ENCODE measurements at places on chromosomes 5 and 9.

GRCh38 chr5:55427157-55427556, 107.6 kb downstream of the PLPP1 start:
- DNase-seq: no peak

GRCh38 chr5:78234804-78235203, 59.7 kb downstream of the AP3B1 start:
- no peak for DNase-seq

GRCh38 chr5:171931163-171931562, 75.3 kb downstream of the FBXW11 start:
- DNase-seq: no peak

- DNase-seq: peak; percentile 52
These were observed 30.7 kb downstream of the TRIP13 start for GRCh38 chr5:923281-923873.

DNA sequence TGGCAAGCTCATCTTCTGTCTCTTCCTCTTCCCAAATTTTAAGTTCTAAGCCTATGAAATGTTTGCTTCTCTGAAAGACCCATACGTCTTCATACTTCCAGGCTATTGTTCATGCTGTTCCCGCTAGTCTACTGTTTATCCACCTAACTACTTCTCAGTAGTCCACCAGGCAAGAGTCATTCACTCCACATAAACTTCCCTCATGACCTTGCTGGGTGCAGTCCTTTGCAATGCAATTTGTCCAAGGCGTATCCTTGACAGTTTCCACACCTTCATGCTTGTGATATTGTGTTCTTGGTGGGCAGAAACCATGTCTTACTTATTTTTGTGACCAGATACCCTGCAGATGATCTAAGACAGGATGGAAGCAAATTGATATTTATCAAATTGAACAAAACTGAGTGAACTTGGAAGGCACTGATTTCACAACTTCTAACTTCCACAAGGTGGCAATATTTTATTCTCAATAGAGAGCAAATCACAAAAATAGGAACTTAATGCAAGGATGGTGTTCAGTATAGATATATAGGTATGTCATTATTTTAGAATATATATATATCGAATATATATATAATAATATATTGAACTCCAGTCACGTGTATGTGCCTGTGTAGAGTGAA, 30.3 kb downstream of the TYRP1 start:
- no peak for DNase-seq

- no peak for DNase-seq
These were observed 54.0 kb downstream of the CCDC171 start for GRCh38 chr9:15606643-15607472.

GRCh38 chr5:82465235-82465634, 187.1 kb upstream of the RPS23 start:
- DNase-seq: no peak

DNA sequence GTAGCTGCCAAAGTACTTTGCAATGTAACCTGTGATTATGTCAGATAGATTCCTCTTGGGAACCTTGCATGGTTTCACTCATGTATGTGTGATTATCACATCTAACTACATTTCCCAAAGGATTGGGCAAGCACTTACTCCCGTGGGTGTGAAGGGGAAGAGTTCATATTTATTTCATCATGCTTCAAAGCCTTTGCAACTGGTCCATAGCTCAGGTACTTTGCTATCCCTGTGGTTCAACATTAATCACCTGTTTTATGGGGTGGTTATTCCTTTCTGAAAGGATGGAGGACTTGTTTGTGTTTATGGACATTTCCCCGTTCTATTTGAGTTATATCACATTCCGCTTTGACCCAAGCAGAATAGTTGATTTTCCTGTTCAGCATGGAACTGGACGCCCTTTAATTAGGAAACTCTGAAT, 13.6 kb upstream of the ERMP1 start:
- no peak for DNase-seq

- no peak for DNase-seq
These were observed 924.3 kb upstream of the CDH10 start for GRCh38 chr5:25568989-25569625.

DNA sequence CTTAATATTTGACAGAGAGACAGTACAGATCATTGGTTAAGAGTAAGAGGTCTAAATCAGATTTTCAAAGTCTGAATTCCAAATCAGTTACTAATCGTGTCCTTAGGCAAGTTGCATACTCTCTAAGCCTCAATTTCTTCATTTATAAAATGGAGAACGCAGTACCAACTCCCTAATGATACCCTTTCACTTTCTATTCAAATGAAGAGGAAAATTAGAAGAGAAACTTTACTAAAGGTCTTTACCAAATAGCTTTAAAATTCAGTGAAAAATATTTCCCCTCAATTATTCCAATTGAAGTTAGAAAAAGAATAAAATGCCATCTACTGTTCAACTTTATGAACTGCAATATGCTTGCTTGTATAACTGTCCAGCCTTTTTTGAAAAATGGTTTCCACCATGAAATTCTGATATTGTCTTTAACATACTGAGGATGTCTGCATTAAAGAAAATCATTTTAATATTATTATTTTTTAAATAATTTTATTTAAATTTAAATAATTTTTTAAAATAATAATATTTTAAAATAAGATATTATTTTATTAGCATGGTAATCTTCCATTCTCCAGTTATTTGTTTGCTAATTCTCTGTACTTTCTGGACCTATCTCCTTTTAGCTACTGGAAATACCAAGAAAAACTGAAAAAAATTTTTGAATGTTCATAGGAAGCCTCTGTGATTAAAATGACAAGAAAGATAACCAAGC, 36.0 kb downstream of the POC5 start:
- DNase-seq: no peak
